ENCODE measurements at places on chromosomes 4 and X. TPM values are rescaled to one million over a fixed set of nuclear protein-coding genes. Genes with fewer than 3 reads are reported as not detected.

KLB gene
- 23.2 TPM for total RNA-seq

GRCh38 chrX:94831364-94831763 lies 1157.4 kb downstream of the FAM133A start:
- H3K27me3 ChIP-seq, result no peaks in the 10 kb centered on the region
- H3K27ac ChIP-seq, result no peak overlapping the region
- H3K4me1 ChIP-seq, result no peaks in the 10 kb centered on the region
- no peak for DNase-seq
- no peak overlapping the region for H3K4me3 ChIP-seq

DNA sequence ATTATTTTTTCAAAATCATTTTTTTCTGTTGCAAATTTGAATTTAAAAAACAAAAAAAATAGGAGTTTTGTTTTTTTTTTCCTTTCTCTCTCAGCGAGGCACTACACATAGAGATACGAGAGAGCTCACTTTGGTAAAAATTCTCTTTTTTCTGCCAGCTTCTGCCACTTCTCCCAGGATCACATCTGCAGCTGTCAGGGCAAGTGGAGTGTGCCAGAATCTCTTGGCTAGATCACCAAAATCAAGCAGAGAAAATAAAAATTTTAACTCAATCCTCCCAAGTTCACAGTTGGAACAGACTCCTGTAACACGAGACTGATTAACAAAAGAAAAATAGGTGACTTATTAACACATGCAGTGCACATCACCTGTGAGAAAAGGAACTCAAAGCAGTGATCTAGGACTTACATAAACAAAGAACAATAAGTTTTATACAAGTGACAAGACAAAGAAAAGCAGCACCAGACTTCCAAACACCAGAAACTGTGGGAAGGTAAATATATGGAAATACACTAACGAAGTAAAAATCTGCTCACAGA lies 213.2 kb upstream of the ZFP42 start:
- H3K36me3 ChIP-seq, result no peaks in the 10 kb centered on the region
- H3K27me3 ChIP-seq, result no peaks in the 10 kb centered on the region
- DNase-seq, result no peak
- H3K4me3 ChIP-seq, result no peak overlapping the region
- H3K27ac ChIP-seq, result no peak overlapping the region

DNA sequence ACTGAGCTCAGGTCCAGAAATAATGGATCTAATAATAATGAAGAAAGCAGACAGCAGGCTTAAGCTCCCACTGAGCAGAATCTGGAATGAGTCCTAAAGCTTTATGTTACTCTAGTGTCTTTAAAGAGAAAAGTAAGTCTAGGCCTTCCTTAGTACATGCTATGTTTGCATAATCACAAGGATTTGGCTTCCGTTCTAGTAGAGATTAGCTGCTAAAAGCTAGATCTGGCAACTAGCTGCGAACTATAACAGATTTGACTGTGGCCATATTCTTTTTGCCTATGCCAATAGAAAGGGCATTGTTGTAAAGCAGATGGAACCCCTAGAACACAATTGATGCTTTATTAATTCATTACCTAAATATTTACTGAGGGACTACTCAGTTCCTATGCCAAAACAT lies 19.0 kb downstream of the COX7B2 start:
- no peaks in the 10 kb centered on the region for H3K36me3 ChIP-seq
- no peaks in the 10 kb centered on the region for H3K4me1 ChIP-seq
- H3K4me3 ChIP-seq, result no peak overlapping the region
- H3K27me3 ChIP-seq, result no peaks in the 10 kb centered on the region
- H3K27ac ChIP-seq, result no peak overlapping the region
